NCI-H510A (cell line): ENCODE measurements at places on chromosomes 6 and 20.

- DNase-seq = no peak
Observed at GRCh38 chr6:93727447-93727846, 308.1 kb upstream of the EPHA7 start.

GRCh38 chr6:6810727-6811126 is 222.2 kb downstream of the LY86 start:
- peak; percentile 21 for DNase-seq

GRCh38 chr6:99712519-99712918 is 105.9 kb downstream of the PRDM13 start:
- no peak for DNase-seq

DNA sequence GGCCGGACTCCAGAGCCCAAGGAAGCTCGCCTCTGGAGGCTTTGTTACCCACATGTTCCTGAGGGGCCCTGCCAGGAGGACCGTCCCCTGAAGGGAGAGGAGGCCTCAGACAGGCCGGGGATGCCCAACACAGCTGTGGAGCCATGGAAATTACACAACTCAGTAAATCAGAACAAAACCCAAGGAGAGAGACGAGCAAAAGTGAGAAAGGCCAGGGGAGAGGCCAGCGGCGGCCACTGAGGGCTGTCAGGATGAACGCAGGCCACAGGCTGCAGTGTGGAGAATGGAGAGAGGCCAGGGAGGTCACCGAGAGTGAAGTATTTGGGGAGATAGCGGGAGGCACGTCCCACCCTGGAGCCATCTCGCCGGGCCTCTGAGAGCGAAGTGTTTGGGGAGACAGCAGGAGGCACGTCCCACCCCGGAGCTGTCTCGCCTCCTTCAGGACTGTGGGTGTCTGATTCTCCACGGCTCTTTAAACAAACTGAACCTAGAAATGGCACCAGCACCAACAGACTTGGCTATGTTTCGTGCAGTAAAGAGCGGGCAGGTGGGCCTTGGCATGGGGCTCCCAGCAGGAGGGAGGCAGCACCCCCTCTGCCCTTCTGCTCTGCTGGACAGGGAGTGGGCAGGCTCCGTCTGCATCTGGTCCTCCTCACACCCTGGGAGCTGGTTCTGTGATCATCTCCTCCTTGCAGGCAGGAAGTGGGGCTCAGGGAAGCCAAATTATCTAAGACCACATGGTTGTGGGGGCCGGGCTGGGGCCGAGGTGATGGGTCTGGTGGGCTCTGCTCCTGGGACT is 91.0 kb downstream of the YTHDF1 start:
- no peak for DNase-seq

DNA sequence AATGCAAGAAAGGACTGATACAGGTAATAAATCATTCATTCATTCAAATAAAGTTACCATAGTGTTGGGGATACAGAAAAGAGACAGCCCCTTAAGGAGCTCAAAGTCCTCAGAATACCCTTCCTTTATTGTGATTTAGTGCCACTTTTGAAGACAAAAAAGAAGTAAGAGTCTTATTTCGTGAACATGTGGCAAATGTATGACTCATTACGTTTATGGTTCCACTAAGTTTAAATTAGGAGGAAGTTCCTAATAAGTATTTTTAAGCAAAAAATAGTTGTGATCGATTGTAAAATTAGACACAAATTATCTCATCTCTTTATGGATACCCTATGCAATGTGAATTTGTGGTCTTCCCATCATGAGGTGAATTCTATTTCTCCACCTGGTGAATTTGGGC is 38.5 kb upstream of the GCLC start:
- DNase-seq = no peak

- DNase-seq = peak; percentile 73
Observed at GRCh38 chr6:6811128-6812009, 222.8 kb downstream of the LY86 start.

GRCh38 chr6:147510929-147511590 is 2.6 kb downstream of the SAMD5 start:
- no peak for DNase-seq

DNA sequence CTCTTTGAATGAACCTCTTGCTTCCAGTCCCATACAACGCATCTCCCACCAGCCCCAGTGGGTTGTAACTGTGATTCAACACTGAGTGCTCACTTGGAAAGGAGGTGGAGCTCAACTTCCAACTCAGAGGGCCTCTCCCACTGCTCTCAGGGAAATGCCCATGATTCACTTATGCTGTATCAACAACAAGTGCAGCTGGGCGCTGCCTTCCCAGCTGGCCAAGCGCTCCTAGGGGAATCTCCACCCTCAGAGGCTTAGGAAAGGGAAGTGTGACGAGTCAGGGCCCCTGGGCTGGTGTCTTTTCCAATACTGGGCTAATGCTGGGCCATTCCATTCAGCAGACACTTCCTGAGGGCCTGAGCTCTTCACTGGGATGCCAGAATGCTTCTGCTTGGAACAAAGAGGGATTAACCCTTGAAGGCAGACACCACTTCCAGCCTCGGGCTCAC is 8.1 kb upstream of the OCSTAMP start:
- peak; percentile 69 for DNase-seq

- no peak for DNase-seq
Observed at GRCh38 chr6:113558966-113559365, 298.2 kb upstream of the MARCKS start.

DNA sequence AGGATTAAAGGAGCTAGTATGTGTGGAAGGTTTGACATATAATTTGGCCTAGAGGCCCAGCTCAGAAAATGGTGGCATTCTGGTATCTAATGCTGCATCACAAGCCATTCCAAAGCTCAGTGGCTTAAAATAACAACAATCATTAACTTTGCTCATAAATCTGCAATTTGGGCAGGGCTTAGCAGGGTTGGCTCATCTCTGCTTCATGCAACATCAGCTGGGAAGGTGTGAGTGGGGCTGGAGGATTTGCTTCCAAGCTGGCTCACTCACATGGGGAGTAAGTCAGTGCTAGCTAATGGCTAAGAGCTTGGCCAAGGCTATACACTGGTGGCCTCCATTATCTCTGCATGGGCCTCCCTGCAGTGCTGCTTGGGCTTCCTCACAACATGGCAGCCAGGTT is 48.0 kb upstream of the STK35 start:
- DNase-seq = no peak

- no peak for DNase-seq
Observed at GRCh38 chr6:25239498-25239897, 39.7 kb upstream of the CARMIL1 start.

GRCh38 chr6:40319124-40319523 is 268.0 kb downstream of the LRFN2 start:
- DNase-seq = no peak

GRCh38 chr6:103280417-103280816 is 1579.3 kb downstream of the HACE1 start:
- DNase-seq = no peak

DNA sequence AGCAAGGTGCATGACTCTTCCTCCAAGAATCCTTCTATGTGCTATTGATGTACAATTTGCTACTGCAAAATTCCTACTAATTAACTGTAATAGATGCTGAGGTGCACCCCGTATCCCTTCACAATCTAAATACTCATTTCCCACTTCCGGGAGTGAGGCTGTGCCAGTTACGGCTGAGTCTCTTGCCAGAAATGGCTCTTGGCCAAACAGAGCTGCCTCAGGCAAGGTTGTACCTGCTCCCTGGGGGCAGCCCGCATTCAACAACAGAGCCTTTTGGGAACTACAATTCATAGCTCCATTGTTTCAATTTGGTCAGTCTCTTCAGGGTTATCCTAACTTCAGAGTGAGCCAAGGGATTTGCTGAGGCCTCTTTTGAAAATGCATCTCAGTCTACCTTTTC is 789.8 kb upstream of the MAP3K7 start:
- no peak for DNase-seq

DNA sequence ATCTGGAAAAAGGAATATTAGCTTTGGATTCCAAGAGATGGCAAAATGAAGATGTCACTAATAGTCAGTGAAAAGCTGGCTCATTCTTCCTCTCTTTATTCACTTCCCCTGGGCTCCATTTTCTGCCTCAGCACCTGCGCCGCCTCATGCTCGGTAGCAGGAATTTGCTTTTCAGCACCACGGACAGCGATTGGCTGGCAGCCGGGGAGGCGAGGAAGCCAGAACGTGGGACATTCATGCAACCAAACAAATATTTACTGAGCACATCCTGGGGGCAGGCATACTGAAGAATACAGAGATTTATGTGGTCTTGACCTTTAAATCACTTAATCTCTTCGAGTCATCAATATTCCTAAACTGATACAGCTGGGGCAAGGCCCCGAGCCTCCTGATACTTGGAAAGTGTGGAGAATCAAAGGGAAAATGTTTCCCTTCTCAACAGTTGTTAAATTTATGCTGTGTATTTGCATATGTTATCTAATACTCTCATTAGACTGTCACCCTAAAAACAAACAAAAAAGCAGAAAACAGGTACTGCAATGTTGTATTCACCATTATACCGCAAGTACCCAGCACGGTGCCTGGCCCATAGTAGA is 12.1 kb upstream of the PDYN start:
- DNase-seq = no peak

DNA sequence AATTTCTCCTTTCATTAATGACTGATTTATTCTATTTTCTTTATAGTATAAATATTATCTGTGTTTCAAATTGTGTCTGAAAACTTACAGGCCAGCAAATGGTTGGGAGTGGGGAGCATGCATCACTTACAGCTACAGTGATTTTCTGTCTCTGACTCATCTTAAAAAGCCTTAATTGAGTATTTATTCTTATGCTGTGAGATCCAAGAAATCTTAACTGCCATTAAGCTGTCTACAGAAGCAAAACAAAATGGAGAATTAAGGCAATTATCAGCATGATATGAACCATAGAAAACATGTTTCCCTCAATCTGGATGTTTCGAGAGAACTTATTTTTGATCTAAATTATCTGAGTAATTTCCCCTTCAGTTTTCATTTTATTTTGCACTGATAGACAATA is 831.2 kb downstream of the KIF16B start:
- DNase-seq = no peak

DNA sequence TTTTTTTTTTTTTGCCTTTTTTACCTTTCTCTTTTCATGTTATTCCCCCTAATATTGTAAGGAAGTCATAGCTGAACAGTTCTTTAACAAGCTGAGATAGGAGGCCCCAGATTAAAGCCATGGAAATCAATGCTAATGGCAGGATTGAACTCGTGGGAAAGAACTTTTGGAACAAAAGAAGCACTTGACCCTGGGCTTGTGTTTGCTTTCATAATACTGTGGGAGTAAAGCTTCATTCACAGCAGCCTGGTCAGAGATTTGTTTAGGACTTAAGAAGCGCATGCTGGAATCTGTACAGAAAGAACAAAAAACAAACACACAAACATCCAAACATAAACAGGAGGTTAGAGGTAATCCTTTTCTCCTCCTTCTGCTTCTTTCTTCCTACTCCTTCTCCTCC is 5.1 kb downstream of the HEY2 start:
- no peak for DNase-seq

GRCh38 chr20:25066386-25066785 is 8.4 kb upstream of the ACSS1 start:
- DNase-seq = no peak

GRCh38 chr20:61845233-61845671 is 220.4 kb downstream of the TAF4 start:
- no peak for DNase-seq

GRCh38 chr6:167510648-167511047 is 185.8 kb downstream of the TTLL2 start:
- DNase-seq = no peak

DNA sequence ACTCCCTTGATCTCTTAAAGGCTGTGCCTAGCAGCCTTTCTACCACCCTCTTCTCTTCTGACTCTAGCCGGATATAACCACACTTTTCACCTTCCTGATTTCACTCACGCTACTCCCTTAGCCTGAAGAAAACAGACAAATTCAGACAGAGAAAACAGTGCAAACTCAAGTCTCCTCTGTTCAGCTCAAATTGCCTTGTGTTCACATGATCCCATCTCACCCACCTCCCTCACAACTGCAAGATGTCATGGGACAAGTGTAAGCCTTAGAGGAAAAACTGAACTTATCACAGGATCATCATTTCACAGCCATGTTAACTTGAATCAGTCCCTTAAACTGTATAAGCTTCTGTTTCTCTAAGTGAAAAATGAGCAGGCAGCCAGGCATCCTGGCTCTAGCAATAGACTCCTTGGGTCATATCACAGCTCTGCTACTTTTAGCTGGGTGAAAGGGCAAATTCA is 66.5 kb upstream of the TENT5A start:
- DNase-seq = no peak
